ENCODE measurements at places on chromosomes 12 and 14. TPM values are rescaled to one million over a fixed set of nuclear protein-coding genes. Genes with fewer than 3 reads are reported as not detected.

Gene DHRS2
- polyA plus RNA-seq = 3.2 TPM

- no peak for DNase-seq
These were observed 55.1 kb downstream of the PPP1R36 start for GRCh38 chr14:64604881-64605280.

DNA sequence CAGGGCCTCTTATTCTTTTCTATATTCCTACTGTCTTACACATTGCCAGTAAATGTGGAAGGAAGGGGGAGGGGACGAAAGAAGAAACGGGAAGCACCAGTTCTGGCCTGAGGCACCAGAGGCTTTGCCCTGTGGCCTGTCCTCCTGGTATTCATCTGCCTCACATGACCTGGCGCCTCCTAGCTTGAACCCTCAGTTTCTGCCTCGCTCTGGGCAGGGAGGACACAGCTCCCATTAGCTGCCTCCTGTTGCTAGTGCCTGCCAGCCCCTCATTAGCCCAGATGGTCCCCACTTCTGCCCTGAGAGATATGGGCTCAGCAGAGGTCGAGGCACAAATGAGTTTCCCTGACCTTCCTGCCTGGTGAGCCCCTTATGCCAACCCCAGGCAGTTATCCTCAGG lies 3.0 kb upstream of the PLEKHG6 start:
- no peak for DNase-seq

Gene KERA
- not detected for polyA plus RNA-seq

Gene SEC23A
- 105 TPM for polyA plus RNA-seq

- no peak for DNase-seq
These were observed 34.4 kb downstream of the TESPA1 start for GRCh38 chr12:54950071-54950727.
